ENCODE measurements at places on chromosomes 2 and 18.

DNA sequence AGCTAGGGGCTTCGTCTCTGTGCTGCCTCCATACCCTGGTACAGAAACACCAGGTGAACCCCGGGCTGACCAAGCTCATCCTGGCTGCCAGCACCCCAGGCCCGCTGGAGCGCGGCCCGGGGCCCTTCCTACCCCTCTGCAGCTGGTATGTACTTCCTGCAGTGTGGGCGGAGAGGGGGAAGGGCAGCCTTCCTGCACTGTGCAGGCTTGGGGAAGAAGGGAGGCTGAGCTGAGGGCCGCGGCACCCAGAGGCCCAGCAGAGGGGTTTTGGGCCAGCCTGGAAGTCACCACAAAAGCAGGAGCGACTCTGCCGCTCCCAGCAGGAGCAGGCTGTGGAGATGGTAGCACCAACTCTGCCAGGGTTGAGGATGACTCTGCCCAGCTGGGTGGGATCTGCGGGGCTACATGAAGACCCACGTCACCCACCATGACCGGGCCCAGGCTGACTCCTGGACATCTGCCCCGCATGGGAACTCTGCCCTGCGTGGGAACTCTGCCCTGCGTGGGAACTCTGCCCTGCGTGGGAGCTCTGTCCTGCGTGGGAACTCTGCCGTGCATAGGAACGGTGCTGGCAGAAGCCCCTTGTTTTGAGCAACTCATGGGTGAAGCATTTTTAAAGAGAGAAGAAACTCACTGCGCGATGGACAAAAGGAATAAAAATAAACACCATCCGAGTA is 273.3 kb downstream of the NDUFA10 start:
- no peak for DNase-seq

DNA sequence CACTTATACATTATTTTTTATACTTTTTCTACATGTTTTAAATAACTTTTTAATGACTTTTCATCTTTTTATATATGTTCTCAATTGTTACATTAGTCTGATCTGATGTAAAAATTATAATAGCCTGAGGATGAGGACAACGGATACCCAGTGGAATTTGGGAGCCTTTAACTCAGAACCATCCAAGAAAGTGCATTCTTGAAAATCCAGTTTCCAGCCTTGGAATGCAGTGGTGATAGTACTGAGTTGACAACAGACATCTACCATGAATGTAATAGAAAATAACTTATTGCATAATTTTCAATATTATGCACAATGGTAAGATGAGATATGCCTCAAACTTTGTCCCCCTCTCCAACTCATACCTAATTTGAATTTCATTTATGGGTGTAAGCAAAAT is 120.7 kb upstream of the ZC3H15 start:
- DNase-seq, result no peak

DNA sequence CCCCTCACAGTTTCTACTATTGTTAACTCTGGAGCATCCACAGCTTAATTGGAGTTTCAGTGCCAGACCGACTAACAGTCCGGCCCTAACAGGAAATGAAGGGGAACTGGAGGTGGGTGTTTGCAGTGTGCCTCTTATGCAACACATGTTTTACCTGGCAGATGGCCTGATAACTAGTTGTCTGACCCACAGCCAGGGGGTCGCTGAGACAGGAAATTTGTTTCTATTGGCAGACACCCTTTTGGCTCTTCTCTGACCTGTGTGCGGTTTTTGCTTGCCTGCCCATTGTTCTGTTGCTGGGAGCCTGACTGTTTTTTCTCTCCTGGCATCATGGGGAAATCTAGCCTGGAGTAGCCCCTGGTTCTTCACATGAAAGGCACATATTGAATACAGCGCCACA is 1329.8 kb downstream of the DSC3 start:
- no peak for DNase-seq

- no peak for DNase-seq
Measured at GRCh38 chr2:128526455-128526976, 207.8 kb upstream of the HS6ST1 start.

GRCh38 chr2:127066942-127067341 is 40.0 kb downstream of the BIN1 start:
- no peak for DNase-seq
